ENCODE measurements at places on chromosomes 5 and 9.

DNA sequence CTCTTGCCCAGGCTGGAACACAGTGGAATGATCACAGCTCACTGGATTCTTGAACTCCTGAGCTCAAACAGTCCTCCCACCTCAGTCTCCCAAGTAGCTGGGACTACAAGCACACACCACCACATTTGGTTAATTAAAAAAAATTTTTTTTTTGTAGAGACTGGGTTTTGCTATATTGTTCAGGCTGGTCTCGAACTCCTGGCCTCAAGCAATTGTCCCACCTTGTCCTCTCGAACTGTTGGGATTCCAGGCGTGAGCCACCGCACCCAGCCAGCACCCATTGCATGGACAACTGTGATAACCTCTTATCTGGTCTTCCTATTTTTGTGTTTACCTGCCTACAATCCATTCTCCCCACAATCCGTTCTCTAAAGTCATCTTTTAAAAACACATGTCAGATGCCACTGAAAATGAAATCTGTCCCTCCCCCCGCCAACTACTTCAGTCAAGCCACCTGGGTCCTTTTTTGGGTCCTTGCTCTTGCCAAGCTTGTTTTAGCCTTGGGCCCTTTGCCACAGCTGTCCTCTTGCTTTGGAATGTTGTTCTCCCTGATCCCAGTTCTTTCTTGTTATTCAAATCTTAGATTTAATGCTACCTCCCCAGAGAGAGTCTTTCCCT lies 250.5 kb downstream of the PIK3R1 start:
- no peak for DNase-seq

DNA sequence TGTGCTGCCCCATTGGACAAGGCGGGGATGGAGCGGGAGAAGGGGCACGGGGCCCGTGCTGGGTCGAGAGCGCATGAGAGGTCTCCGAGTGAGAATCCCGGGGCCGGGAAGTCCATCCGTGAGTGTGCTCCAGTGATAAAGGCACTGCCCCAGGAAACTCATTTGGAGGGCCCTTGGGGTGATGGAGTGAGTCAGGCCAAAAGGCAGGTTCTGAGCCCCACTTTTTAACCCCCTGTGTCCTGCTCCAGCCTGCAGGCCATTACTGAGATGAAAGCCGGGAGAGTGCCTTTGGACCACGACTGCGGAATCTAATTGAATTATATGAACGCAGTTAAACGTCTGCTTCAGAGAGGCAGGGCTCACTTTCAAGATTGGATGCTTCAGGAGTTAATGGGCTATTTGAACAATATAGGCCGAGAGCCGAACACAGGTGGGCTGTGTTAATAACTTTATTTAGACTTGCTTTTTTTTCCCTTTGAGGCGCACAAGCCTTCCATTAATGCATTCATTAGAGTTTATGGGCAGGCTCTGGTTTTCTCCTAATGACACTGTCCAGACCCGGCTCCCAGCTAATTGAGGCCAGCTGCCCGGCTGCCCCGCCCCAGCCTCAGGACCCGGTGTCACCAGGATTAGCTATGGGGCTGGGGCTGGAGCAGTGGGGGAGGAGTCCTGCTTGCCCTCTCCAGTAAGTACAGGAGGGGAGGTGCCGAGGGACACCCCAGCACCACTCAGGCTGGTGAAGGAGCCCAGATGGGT lies 79.1 kb upstream of the LMX1B start:
- DNase-seq, result no peak

DNA sequence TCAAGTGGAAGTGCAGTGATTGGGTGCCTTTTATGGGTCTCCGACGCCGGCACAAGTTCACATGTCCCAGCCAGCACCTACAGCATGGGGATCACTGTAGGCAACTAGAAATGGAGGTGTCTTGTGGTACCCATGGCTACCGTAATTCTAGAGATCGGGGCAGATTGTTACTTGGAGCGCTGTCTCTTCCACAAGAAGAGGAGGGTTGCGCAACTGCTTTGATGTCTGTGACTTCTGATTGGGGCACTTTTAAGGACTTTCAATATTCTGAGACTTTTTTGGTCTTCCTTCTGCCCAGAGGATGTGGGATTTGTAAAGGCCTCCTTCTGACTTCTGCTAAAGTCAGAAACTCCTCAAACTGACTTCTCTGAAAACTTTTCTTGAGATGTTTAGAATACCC lies 41.9 kb downstream of the GLRX start:
- no peak for DNase-seq

DNA sequence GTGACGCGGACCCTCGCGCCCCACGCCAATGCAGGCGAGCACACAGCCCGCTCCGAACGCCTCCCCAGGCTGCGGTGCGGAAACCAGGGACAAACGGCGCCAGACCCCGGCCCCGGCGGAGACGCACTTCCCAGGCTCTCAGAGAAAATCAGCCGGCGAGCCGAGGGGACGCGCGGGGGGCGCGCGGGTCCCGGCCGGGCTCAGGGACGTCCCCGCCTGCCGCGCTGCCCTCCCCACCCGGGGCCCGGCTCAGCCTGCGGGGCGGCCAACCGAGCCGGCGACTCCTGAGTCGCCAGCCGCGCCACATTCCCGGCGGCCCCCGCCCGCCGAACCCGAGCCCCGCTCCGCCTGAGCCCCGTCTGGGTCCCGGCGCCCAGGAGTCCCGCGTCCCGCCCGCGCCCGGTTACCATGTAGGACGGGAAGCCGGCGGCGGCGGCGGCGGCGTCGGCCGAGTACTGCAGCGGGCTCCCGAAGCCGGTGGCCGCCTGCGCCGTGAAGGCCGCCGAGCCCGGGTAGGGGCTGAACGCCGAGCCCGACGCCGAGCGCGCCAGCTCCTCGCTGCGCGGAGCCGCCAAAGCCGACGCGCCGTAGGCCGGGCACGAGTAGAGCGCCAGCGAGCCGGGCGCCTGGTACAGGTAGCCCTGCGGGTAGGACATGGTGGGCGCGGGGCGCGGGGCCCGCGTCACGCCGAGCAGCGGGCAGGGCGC lies 566 bp downstream of the IRX2 start:
- no peak for DNase-seq

DNA sequence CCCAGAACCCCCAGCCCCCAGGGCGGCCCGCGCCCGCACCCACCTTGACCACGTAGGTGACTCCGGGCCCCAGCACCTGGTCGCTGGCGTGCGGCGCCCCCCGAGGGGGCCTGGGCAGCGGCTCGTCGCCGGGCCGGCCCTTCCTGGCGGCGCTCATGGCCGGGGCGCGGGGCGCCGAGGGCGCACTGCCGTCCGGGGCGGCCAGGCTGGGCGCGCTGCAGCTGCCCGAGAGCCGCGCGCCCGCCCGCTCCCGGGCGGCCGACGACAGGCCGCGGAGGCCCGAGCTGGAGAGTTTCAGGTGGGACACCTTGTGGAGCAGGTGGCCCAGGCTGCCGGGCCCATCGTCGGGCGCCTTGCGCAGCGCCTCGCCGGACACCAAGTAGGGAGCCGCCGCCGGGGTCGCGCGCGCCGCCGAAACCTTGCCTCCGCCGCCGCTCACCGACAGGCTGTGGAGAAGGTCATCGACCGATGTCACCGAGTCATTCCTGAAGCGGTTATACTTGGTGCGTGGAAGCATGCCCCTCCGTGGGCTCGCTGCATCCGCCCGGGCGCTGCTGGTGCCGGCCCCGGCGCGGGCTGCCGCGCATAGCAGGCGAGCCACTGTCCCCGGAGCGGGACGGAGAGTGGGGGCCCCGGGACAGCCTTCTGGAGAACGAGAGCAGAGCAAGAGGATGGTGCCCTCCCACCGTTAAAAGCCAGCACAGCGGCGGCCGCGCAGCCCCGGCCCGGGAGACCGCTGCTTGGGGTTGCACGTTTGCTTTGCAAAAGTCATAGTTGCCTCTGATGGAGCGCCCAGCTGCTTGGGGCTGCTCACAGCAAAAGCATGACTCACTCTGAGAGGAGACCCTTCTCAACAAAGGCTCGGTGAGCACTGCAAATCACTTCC lies at the start of gene SHC3:
SHC3 (minus strand) TSS at position 875 of the 886 bp plus-strand sequence; CDS start at position 517, 358 bp downstream.
- DNase-seq, result no peak

DNA sequence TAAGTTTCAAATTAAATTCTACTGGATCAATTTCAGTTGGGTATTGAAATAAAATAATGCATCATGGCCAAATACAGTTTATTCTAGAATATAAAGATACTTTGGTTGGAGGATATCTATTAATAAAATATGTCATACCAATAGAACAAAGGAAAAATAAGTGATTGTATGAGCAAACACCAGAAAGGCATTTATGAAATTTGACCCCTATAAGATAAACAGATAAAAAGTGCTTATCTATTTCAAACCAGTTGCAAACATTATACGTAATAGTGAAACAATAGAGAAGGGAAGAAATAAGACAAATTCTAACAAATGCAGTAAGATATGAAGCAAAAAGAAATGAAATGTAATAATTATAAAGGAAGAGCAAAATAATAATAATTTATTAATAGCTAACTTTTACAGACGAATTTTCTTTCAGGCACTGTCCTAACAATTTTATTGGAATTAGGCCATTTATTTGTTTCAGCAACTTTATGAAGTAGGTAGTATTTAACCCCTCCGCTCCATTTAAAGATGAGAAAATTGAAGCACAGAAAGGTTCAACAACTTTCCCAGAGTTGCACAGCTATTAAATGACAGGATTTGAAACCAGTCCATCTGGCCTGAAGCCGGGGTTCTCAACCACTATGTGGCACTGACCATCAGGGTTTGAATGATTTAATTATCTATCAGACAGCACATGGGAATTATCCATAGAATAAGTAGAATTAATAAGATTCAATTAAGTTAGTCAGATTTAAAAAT lies 20.8 kb downstream of the ANKRD55 start:
- DNase-seq, result no peak

- DNase-seq, result no peak
Measured at GRCh38 chr9:8332331-8332650, 532.7 kb upstream of the DMAC1 start.

GRCh38 chr5:145598184-145598583 lies 237.0 kb downstream of the PRELID2 start:
- no peak for DNase-seq

DNA sequence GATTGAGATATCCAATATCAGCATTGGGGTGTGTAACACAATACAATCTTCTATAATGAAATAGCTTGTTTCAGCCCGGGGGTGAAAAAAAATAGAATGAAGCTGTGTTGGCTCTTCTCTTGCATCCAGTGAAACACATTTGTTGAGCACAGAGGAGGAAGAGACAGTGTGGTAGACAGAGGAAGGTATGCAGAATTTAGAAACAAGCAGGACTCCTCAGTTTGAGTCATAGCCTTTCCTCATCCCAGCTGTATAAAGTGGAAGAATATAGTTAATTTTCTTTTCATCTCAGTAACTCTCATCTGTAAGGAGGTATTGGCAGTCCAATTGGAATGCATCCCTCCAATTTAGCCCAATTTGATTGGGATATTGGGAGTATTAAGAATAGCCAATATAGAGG lies 302.2 kb upstream of the VLDLR start:
- no peak for DNase-seq

DNA sequence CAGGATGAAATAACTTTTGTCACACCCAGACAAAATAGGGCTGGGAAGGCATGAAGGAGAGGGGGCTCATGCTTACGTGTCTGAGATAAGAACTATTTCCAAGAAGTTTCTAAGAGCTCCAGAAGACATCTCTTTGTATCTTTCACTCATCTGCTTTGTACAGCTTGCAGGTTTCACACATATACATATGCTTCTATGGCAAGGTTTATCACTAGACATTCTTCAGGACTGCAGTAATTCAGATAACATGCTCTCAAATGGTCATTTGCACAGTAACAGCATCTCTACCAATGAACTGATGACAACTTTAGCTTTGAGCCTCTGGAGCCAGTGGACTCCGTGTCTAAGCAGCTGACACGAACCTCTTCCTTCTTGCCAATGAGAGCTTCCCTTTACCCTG lies 3.2 kb downstream of the OR1J1 start:
- DNase-seq, result no peak

GRCh38 chr5:122076669-122077365 lies 1.2 kb downstream of the LOX start:
- no peak for DNase-seq

- peak; percentile 59 for DNase-seq
Measured at GRCh38 chr9:71349218-71349617, 227.8 kb upstream of the TRPM3 start.

DNA sequence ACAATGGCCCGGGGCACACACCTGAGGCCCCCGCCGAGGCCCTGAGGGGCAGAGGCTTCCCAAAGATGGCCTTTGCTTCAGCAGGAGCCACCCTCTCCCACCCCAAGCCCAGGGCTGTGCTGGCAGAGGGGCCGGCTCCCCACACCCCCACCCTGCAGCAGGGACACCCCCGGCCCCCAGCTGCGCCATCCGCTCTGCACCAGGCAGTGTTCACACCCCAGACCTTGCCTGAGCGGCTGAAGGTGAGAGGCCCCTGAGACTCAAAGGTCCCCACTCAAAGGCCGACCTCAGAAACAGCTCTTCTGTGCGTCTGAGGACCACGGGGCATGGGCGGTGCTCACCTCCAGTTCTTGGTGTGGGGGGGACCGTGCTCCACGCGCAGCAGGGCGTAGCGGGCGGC lies 37.6 kb downstream of the SLC12A7 start:
- no peak for DNase-seq

DNA sequence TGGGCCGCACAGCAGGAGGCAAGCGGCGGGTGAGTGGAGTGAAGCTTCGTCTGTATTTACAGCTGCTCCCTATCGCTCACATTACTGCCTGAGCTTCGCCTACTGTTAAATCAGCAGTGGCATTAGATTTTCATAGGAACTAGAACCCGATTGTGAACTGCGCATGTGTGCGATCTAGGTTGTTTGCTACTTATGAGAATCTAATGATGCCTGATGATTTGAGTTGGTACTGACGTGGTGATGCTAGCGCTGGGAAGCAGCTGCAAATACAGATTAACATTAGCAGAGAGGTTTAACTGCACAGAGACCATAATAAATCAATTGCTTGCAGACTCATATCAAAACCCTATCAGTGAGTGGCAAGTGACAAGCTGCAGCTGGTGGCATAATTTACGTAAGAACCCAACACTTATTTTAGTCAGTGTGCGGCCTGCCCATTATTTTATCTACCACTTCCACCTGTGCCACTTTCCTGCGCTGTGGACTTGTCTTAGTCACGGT lies 133.4 kb upstream of the CDH9 start:
- DNase-seq, result no peak

GRCh38 chr9:124102363-124102762 lies 90.8 kb downstream of the LHX2 start:
- DNase-seq, result no peak

GRCh38 chr5:154858972-154859871 lies 795 bp downstream of the CNOT8 start:
- DNase-seq, result no peak

DNA sequence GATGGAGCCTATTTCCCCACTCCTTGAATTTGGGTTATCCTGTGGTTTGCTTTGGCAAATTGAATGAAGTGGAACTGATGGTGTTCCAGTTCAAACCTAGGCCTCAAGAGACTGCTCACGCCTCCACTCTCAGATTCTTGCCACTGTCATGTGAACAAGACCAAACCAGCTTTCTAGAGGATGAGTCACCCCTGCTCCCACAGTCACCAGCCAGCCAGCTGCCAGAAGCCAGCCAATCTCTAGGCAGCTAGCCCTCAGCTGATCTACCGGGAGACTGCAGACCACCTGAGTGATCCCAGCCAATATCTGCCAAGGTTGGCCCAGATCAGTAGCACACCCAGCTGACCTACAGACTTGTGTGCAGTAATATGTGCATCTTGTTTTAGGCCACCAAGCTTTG lies 300.6 kb downstream of the TMEM38B start:
- no peak for DNase-seq

- DNase-seq, result no peak
Measured at GRCh38 chr5:131968396-131968954, 23.0 kb upstream of the MEIKIN start.

All from AG04449 (cell line).